Transverse colon (tissue), 4 donors: ENCODE measurements at places on chromosomes 13 and 19.
A peak's percentile ranks its signal among the peaks of the same experiment; 100 is the strongest.

GRCh38 chr19:15551293-15552004, 43.1 kb downstream of the CYP4F22 start:
- peak; percentile 24 for DNase-seq

DNA sequence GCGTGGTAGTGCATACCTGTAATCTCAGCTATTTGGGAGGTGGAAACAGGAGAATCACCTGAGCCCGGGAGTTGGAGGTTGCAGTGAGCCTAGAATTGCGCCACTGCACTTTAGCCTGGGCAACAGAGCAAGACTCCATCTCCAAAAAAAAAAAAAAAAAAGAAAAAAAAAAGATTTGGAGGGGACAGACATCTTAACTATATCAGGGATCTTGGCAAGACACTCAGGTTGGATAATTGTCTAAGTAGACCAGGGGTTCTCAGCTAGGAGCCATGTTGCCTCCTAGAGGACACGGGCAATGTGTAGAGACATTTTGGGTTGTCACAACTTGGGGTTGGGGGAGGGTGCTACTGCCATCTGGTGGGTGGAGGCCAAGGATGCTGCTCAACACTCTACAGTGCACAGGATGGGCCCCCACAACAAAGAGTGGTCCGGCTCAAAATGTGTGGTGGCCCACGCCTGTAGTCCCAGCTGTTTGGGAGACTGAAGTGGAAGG, 1.9 kb upstream of the ZNF580 start:
- no peak for DNase-seq

DNA sequence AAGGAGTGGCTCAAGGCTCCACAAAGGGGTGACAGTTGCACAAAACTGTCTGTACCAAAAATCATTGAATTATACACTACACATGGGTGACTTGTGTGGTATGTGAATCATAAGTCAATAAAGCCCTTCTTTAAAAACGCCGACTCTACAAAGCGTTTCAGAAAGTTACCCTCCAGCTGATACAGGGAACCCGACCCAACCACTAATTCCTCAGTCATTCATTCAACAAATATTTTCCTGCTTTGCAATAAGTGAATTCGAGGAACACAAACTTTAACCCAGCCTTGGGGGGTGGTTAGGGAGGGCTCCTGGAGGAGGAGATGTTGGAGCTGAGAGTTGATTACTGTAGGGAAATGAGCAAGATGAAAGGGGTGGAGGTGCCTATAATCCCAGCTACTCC, 32.0 kb downstream of the LTBP4 start:
- DNase-seq, result no peak

- no peak for DNase-seq
These were observed 556.8 kb upstream of the ARGLU1 start for GRCh38 chr13:107124730-107125129.

GRCh38 chr13:109809216-109809932, 23.0 kb upstream of the IRS2 start:
- no peak for DNase-seq

- no peak for DNase-seq
These were observed 9.8 kb upstream of the LIN7B start for GRCh38 chr19:49104229-49104864.
